GDM1 (cell line): ENCODE measurements at places on chromosomes 3 and 15.

- DNase-seq, result no peak
Observed at GRCh38 chr15:40067921-40068624, 29.1 kb upstream of the SRP14 start.

GRCh38 chr3:194013928-194014327, 122.0 kb upstream of the HES1 start:
- DNase-seq, result no peak

DNA sequence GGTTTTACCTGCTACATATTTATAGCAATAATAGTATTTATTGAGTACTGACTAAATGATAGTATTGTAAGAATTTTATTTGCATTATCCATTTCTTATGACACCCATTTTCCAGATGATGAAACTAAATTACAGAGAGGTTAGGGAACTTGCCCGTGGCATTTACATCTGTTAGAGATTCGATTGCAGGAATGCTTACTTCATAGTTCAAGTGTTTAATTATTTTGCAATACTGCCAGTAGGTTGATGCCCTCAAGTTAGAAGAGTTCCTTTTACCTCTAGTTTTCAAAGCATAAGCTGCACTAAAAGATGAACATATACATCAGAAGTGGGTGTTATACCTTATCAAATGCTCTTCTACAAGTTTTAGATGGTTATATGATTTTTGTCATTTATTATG, 362.8 kb upstream of the RGMA start:
- DNase-seq, result no peak

DNA sequence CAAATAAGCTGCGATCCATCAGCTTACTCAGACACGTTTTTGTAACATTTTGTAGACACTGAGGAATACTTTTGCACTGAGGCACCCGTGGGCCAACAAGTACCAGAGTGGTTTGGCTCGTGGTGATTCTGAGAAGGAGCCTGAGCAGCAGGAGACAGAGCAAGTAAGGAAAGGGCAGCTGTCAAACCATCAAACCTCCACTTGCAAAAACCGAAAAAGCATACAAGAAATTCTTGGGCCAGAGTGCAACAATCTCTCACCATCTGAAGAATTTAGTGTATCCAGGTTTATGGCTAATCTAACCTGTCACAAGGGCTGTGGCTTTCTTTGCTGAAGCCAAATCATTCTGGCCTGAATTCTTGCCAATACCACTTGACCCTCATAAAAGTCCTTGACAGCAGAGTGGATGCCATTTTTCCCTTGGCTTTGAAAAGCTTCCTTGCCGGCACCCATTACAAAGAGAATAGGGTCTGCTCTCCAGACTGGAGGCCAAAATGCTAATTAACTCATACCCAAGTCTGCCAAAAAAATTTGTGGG, 56.7 kb downstream of the MYO1E start:
- no peak for DNase-seq
